ENCODE measurements at places on chromosomes 4 and X.

- no peak for DNase-seq
Observed at GRCh38 chr4:107258359-107258758, 222.2 kb upstream of the DKK2 start.

DNA sequence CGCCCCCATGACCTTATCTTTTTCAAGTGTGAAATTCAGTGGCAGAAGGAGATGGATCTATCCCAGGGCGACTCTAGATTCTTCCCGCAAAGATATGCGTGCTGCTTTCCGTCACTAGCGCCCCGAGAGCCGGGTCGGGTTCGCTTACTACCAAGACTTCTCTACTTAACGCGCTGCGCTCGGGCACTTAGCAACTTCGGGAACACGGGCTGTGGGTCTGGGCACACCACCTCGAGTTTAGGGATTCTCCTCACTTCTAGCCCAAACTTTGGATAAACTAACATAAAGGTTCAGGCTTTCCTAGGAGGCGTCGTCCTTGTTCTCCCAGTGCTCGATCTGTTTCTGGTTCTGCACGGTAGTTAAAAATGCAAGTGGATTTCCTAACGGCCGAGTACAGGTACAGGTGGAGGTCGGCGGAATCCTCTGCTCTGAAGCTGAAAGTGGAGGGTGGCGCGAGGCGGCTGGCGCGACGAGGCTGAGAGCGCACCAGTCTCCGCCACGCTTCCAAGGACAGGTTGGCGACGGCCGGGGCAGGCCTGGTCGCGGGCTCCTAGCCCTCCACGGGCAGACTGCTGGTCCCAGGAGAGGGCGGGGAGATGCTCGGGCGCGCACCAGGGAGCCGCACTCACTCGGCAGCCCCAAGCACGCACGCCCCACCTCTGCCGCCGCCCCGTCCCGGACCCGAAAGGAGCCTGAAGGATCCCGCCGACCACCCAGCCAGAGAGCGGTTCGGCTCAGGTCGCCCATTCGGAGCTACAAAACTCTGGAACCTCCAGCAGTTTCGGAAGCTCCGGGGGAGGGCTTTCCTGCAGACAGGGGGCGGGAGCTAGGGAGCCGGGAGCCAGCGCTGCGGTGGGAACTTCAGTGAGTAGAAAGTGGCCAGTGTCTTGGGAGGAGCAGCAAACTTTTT, 100.8 kb upstream of the TENM3 start:
- no peak for DNase-seq

GRCh38 chrX:53309837-53310236, 28.5 kb upstream of the IQSEC2 start:
- DNase-seq: no peak

DNA sequence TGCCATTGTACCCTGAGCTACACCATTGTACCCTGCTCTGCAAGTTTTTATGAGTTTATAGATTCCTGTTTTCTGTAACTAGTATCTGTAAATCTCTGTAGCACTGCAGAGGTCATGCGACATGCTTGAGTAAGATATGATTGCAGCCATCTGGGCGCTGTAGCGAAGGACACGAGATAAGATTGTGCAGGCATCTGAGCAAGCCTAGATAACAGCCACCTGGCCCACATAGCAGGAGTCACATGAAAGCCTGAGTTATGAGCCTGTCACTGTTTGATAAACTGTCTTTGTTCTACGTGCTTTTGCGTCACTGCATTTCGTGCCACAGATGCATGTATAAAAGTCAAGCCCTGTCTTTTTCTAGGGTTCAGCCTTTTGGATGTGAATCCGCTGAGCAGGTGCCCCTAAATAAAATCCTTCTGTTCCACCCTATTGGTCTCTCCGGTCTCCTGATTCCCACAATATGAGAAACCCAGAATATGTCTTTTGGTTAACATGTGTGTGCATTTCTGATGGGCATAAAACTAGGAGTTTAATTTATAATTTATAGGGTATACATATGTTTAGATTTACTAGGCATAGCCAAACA, 327.6 kb upstream of the MAOA start:
- DNase-seq: no peak

DNA sequence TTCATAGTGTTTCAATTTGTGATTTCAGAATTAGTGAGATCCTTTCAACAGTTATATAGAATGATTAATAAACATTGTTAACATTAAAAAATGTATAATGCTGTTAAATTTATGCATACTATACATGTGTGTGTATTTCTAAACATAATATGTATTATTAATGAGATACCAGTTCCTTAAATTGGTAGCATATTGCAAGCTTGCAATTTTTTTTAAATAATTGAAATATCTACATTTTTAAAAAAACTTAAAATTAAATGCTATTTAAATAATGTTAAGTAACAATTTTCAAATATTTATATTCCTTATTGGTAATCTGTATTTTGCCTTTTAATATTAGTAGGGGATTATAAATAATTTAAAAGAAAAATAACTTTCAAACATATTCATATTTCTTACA, 1479.5 kb upstream of the PCDH7 start:
- DNase-seq: no peak

DNA sequence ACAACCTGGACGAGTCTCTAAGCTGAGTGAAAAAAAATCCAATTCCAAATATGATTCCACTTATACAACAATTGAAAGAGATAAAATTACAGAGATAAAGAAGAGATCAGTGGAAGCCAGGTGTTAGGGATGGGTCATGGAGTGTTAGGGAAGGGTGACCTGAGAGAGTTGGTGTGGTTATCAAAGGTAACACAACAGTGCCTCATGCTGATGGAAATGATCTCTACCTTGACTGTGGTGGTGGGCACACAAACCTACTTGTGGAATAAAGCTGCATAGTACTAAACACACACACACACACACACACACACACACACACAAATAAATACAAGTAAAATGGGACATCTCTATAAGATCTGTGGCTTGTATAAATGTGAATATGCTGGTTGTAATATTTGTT, 26.0 kb downstream of the BEND2 start:
- DNase-seq: peak; percentile 20

DNA sequence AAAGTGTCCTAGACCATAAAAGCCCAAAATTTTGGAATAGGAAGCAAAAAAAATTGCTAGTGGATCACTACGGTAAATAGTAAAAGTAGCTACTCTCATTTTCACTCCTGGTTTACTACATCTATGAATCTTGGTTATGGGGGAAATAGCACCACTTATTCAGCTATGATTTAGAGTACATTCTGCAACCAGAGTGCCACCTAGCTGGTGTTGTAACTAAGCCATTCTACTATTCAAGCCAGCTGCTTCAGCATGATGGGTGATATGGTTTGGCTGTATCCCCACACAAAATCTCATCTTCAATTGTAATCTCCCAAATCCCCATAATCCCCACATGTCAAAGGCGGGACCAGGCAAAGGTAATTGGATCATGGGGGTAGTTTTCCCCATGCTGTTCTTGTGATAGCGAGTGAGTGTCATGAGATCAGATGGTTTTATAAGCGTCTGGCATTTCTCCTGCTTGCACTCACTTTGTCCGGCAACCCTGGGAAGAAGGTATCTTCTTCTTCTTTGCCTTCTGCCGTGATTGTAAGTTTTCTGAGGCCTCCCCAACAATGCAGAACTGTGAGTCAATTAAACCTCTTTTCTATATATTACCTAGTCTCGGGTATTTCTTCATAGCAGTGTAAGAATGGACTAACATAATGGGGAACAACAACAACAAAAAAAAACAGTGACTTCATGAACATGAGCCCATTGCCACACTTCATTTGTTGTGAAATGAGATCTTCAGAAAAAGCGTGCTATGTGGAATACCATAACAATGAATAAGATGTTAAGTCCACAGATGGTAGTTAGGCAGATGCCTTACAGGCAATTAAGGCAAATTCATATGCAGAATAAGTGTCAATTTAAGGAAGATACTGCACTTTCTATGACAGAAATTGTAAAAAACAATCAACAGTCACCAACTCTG, 280.1 kb downstream of the PABPC4L start:
- peak; percentile 97 for DNase-seq

DNA sequence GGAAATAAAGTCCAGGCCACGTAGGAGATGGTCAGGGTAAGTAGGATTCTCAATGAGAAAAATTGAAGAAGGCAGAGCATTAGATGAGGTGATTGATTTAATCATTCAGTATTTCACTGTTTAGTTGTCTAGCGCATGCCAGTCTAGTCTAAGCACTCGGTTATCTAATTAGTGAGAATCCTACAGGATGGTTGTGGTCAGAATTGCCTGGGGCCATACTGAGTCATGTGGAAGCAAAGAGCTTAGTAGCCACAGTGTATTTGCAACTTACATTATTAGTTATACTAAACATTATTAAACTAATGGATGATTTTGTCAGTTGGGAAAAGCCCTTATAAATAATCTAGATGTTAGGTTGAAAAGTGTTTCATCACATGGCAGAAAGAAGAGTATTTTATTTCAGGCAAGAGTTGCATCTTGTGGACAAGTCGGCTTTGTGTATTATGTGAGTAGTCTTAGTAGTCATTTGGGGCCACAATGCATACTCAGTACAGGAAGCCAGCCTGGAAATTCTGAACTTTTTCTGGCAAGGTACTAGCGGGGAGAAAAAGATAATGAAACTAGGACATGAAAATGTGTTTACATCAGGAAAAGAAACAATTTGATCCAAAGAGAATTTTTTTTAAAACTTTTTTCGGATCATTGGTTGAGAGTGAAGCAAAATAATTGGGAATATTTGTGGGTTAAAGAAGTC, 31.9 kb downstream of the CPEB2 start:
- no peak for DNase-seq

DNA sequence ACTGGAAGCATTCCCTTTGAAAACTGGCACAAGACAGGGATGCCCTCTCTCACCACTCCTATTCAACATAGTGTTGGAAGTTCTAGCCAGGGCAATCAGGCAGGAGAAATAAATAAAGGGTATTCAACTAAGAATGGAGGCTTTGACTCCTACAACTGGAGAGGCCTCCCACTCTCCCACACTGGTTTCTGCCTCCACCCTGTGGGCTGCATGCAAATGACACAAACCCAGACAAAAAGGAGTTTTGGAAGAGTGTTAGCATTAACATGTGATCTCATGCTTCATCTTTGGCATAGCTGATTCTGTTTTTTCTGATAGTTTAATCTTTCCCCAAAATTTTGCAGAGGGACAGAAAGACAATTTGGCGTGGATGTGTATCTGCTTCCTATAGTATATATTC, 80.8 kb upstream of the IQCM start:
- peak; percentile 48 for DNase-seq

DNA sequence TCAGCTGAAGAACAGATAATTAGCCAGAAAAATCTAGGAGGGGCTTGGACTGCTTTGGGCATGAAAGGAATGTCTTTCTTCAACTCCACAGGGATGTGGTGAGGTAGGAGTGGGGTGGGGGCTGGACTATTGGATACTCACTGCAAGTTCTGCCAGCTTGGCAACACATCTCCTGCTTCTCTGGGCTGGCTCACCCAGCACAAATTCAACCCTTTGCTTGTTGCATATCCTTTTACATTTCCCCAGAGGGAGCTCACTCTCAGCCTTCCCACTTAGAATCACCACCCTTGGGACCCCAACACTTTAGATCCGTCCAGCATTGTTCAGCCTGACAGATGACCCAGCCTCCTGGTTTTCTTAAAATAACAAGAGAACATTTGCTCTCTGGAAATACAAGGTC, 120.6 kb downstream of the KDR start:
- no peak for DNase-seq

DNA sequence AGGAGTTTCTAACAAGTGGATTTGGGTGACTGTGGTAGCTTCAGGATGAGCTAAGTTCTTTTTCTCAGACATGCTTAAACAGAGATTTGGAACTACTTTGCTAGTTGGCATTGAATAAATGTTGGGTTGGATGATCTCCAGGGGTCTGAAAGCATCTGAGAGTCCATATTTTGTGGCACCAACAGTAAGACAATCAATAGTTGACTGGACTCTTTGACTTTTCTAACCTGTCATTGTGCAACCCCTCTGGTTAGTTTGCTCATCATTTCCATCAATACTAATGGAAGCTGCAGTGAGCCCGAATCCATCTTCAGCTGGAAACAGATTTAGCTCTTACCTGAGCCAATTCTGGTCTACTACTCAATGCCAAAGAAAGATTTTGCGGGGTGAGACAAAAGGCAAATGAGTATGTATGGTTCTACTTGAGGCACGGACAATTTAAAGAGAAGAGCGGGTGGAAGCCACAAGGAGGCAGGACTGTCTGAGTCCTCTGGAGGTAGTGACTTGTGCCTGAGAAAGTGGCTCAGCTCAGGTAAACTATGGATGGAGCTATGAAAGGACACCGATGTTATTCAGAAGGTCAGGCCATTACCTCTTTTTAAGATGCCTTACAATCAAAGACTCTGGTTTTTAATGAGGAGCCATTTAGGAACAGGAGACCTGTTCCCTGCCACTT, 118.7 kb downstream of the MID1IP1 start:
- DNase-seq: no peak

DNA sequence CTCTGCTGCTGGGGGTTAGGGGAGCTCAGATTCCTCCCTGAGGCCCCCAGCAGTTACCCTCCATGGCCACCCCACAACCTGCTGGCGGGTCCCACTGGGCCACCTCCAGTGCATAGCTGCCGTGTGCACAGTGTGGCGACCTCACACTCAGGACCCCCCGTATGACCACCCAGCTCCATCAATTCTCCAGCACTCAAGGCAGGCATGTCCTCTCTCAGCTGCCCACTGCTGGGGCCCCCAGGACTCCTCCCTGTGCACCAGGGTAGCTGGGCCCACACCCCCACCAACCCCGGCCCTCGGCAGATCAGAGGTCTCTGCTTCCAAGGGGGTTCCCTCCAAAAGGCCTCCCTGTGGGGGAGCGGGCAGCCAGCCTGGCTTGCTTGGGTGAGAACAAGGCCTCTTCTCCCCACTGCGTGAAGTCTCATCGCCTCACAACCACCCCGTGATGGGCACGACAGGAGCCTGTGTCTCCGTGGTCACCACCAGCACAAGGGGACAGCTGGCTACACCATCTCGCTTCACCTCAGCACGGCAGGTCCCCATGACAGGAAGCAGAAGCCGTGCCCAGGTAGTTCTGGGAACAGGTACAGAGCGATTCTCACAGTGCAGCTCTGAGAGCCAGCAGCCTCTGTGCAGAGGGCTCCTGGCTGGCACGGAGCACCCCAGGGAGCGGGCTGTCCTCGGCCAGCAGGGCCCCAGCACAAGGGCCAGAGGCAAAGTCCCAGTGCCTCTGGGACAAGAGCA, 4.6 kb upstream of the HAUS3 start:
- no peak for DNase-seq

GRCh38 chr4:112946127-112946526, 103.3 kb upstream of the ANK2 start:
- peak; percentile 97 for DNase-seq

DNA sequence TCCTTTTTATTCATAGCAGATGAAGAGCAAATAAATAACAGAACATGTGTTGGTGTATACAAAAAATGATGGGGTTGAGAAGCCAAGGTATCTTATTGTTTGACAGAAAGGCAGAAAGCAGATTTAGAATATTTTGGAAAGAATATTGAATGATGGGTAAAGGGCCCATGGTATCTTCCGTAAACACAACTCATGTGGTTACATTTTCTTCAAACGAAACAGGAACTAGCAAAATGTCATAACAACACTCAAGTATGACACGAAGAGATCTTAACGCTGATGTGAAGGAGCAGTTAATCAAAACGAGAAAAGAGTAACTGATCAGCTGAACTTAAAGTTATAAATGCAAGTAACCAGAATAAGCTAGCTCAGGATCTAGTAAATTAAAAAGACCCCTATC, 195.7 kb upstream of the GK2 start:
- DNase-seq: no peak

- peak; percentile 29 for DNase-seq
Observed at GRCh38 chr4:1019729-1020470, 8.5 kb downstream of the FGFRL1 start.

GRCh38 chrX:25527156-25527555, 511.4 kb upstream of the ARX start:
- no peak for DNase-seq
